Right lobe of liver (tissue), 6 donors: ENCODE measurements at places on chromosomes 16 and 17.

GRCh38 chr16:965487-965886 lies 5.3 kb downstream of the LMF1 start:
- DNase-seq, result no peak

DNA sequence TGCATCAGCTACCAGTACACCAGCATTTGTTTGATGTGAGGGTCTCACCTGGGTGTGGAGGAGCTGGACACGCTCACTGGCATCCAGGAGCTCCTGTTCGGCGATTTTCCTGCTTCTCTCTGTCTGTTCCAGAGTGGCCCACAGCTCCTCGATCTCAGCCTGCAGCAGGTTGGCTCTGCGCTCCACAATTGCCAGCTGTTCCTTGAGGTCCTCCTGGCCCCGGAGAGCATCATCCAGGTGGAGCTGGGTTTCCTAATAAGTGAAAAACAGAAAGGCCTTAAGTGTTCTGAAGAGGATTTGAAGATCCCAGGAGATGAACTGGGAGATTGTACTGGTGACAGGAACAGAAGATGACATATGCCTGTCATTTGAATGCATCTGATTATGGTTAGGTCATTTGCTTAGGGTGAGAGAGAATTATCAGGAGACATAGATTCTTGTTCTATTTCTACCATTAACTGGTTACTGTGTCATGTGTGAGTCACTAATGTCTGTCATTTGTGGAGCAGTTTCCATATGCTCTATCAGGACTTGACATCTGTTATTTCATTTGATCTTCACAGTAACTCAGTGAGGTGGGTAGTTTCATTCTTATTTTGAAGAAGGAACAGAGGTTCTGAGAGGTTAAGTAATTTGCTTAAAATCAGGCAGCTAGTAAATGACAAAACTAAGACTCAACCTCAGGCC lies 21.5 kb upstream of the MYH13 start:
- DNase-seq, result no peak

DNA sequence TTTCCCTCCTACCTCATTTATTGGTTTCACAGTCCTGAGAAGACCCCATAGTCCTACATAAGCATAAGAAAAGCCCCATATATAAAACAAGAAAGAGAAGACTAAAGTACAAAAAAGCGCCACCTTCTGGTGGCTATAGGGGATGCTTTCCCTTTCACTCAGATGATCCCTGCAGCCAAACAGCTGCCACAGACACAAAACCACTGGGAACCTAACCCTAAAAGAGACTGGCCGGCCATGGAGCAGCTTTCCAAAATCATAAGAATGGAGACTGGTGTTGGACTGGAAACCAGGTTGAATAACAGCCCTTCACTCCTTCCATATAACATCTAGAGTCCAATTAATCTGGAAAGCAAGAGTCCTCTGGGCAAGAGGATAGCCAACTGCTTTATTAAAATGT lies 11.4 kb downstream of the DYNC1LI2 start:
- DNase-seq, result no peak

GRCh38 chr16:21946889-21947635 lies 6.1 kb upstream of the UQCRC2 start:
- DNase-seq, result no peak

DNA sequence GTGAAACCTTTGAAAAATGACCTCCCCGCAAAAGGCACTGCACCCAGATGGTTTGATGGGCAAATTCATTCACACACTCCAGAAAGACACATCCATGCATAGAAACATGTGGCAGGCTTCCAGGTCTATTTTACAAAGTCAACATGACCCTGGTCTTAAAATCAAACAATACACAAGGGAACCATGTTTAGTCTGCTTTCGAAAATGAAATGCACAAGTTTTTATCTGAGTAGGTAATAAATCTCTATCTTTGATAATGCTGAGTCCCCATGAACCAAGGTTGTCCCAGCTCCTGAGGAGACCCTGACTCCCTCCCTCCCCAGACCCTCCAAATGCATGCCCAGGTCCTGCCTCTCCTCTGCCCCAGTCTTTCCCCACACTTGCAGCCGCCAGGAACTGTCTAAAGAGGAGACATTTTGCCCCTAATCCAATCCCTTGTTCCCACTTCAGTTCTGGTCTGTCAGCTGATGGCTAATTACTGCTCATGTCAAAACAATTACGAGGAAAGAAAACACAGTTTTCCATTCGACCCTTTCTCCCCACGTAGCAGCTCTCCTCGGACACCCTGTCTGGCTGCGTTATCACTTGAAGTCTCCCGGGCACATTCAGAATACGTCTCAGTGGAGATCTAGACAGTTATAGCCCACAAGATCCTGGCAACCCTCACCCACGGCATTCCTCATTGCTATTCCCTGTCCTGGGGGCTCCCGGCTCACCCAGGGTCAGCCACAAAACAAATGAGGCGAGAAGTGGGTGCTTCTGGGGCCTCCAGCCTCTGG lies 68.8 kb upstream of the RCVRN start:
- DNase-seq, result peak; percentile 14

DNA sequence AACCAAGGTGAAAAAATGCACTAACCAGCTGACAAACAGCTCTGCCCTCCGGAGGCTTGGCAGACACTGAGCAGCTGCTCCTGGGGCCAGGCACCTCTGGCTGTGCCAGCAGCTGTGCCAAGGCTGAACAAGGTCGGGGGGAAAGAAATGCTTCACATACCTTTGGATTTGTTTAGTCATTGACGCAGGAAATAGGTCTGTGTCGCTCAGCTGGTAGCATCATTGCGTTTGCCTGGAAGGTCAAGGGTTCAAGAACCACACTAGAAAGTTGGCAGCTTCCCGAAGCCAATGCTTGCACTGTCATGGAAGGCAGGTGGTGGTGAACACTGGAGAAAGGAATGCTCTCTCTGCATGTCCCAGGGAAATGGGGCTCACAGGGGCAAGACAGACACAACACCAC lies 63.5 kb downstream of the PCTP start:
- peak; percentile 63 for DNase-seq

- no peak for DNase-seq
Observed at GRCh38 chr16:17336530-17336900, 134.2 kb downstream of the XYLT1 start.

GRCh38 chr16:84228256-84228838 lies 11.5 kb downstream of the KCNG4 start:
- no peak for DNase-seq

GRCh38 chr16:83602761-83603722 lies 204.7 kb upstream of the HSBP1 start:
- no peak for DNase-seq

- peak; percentile 88 for DNase-seq
Observed at GRCh38 chr16:3065069-3065741, at the start of gene IL32. Gene IL32 (plus strand): TSS chr16:3065640. CDS start chr16:3065812, 172 bp downstream.

DNA sequence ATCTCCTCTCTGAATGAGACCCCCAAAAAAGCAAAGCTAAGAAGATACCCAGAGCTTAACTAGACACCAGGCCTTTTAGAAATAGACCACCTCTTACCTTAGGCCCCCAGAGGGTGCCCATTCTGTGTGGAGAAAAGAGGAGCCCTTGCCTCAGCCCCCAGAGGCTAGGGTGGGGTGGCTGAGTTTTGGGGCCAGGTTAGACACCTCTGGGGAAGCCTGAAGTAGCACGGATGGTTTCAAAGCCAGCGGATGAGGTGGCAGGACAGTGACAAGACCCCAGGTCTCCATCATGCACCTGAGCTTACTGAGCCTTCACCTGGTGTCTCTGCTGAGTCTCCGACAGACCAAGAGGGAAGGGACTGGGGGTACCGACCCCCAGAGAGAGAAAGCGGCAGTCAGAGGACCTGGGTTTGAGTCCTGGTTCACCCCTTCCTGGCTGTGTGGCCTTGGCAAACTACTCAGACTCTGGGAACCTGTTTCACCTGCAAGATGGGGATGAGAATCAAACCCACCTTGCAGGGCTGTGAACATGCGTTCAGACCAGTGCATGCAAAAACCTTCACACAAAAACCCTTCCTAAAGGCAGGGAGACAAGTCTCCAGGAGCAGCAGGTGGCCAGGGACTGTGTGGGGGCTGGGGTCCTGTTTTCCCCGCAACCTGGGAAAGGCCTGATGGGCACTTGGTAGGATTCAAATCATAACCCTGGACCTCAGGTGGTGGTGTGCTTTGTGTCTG lies 7.7 kb downstream of the SCGB1C2 start:
- peak; percentile 38 for DNase-seq

DNA sequence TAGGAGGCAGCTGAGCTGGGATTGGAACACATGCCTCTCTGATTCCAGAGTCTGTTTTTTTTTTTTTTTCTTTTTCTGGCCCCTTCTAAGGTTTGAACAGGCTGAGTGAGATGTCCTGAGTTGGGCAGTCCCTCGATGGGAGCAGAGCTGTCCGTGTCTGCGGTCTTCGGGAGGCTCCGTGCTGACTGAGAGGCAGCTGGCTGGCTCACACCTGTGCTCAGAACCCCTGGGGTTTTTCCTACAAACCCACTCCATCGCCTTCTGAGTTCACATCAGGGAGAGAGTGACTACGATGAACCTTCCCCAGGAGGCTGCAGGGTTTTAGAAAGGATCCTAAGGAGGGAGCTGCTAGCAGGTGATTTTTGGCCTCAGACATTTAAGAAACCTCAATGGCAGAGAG lies 92.5 kb downstream of the IRF8 start:
- no peak for DNase-seq

- DNase-seq, result no peak
Observed at GRCh38 chr17:81416612-81417011, 21.4 kb downstream of the BAHCC1 start.

DNA sequence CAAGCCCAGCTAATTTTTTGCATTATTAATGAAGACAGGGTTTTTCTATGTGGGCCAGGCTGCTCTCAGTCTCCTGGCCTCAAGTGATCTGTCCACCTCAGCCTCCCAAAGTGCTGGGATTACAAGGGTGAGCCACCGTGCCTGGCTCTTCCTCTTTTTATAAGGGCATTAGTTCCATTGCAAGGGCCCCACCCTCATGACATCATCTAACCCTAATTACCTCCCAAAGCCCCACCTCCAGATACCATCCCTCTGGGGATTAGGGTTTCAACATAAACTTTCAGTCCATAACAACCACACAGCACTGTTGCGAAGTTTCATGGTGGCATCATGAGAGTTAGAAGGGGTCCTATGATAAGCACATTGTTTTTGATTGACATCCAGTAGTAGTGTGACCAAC lies 277.7 kb downstream of the GRIN2A start:
- no peak for DNase-seq

DNA sequence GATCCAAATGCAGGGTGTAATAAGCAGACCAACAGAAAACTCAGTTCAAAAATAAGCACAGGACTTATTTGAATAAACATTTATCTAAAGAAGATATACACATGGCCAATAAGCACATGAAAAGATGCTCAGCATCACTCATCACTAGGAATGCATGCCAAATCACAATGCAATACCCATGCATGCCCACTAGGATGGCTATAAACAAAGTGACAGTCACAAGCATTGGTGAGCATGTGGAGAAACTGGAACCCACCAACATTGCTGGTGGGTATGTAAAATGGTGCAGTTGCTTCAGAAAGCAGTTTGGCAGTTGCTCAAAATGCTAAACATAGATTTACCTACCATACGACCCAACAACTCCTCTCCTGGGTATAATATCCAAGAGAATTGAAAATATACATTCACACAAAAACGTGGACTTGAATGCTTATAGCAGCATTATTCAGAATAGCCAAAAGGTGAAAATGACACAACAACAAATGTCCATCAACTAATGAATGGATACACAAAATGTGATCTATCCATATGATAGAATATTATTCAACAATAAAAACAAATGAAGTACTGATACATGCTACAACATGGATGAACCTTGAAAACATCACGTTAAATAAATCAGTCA lies 20.1 kb downstream of the UBE2O start:
- no peak for DNase-seq

GRCh38 chr16:12429756-12430155 lies 373.9 kb downstream of the CPPED1 start:
- no peak for DNase-seq

DNA sequence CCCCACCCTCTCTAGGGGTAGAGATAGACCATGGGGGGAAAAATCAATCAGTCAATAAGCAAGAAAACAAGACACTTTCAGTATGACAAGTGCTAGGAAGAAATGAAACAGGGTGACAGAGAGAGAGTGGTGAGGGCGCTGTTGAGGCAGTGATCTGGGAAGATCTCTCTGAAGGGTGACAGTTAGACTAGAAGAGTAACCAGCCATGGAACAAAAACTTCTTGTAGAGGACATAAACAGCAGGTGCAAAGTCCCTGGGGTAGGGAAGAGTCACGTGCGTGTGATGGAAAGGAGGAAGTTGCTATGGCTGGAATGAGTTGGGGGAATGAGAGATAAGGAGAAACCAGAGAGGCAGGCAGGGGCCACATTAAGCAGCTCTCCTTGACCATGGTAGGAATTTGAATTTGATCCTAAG lies 16.8 kb upstream of the EMP2 start:
- DNase-seq, result no peak

DNA sequence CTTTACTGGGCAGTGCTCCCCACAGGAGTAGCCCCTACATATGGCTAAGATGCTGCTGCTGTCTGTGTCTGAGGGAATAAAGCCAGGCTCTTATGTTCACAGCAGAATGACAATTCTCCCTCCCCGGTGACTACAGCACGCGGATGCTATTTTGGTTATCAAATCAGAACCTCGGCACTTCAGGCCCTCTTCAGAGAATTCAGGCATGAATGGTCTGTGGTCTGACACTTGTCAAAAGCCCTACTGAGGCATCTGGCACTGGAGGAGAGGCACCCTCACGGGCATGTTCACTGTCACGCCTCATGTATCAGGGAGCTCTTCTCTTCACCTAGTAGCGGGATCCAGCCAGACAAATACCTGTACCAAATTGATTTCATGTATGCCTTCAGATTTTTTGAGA lies 30.4 kb downstream of the KIAA0513 start:
- DNase-seq, result no peak

- no peak for DNase-seq
Observed at GRCh38 chr16:49944221-49944620, 80.8 kb upstream of the CNEP1R1 start.

DNA sequence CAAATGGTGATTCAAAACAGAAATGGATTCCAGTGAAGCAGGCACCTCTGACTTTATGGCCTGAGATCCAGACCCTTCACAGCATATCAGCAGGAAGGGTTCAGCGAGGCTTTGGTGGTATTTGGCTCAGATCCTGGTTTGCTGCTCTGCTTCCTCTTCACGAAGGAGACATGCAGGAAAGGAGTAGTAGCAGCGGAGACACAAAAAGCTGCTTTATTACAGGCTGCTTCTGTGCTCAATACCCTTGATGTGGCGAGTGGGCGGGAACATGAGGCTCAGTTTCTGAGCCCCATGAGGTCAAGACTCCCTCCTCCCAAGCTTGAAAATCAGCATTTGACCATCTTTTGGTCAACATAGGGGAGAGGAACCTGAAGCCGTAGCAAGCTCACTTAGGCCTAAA lies 213.3 kb upstream of the AXIN2 start:
- no peak for DNase-seq

GRCh38 chr16:81539009-81539758 lies 94.6 kb downstream of the CMIP start:
- no peak for DNase-seq
